Cardiac atrium fibroblast (primary cell): ENCODE measurements at places on chromosomes 2 and 18. TPM values are rescaled to one million over a fixed set of nuclear protein-coding genes. Genes with fewer than 3 reads are reported as not detected.

Gene C1QL2
- not detected in 2 replicates for total RNA-seq

Gene KIDINS220
- 33.4 and 37.9 TPM in 2 replicates for total RNA-seq

Gene EEF1B2
- total RNA-seq = 437 and 456 TPM in 2 replicates

Gene BOLL
- not detected in 2 replicates for total RNA-seq

Gene LOXHD1
- total RNA-seq = not detected in 2 replicates

Gene ERFE
- 7.3 and 24.2 TPM in 2 replicates for total RNA-seq

Gene FAM237A
- total RNA-seq = not detected in 2 replicates

Gene SLC4A3
- 6.2 and 6.3 TPM in 2 replicates for total RNA-seq

Gene RAPGEF4
- total RNA-seq = 11.0 and 20.6 TPM in 2 replicates

Gene STK25
- total RNA-seq = 198 and 268 TPM in 2 replicates

Gene SPATA3
- not detected in 2 replicates for total RNA-seq

Gene PRSS56
- not detected in 2 replicates for total RNA-seq

Gene CYS1
- total RNA-seq = under 0.01 and 0.16 TPM in 2 replicates

Gene ZNF385B
- not detected in 2 replicates for total RNA-seq

Gene B3GNT7
- total RNA-seq = not detected in 2 replicates

Gene GRHL1
- 0.16 TPM in 1 of 2 replicates, not detected in the other for total RNA-seq

Gene IL37
- not detected in 2 replicates for total RNA-seq

Gene FOXD4L1
- total RNA-seq = 0.16 TPM in 1 of 2 replicates, not detected in the other

Gene TBC1D8
- total RNA-seq = 9.4 and 17.5 TPM in 2 replicates

Gene EPAS1
- total RNA-seq = 244 and 341 TPM in 2 replicates

Gene ECEL1
- not detected in 2 replicates for total RNA-seq

Gene SH3RF3
- total RNA-seq = 8.4 and 9.6 TPM in 2 replicates

Gene TUBA4B
- not detected in 2 replicates for total RNA-seq

Gene ERBB4
- total RNA-seq = not detected in 2 replicates

Gene TLX2
- total RNA-seq = not detected in 2 replicates
